ENCODE measurements at places on chromosomes 13 and 19.

DNA sequence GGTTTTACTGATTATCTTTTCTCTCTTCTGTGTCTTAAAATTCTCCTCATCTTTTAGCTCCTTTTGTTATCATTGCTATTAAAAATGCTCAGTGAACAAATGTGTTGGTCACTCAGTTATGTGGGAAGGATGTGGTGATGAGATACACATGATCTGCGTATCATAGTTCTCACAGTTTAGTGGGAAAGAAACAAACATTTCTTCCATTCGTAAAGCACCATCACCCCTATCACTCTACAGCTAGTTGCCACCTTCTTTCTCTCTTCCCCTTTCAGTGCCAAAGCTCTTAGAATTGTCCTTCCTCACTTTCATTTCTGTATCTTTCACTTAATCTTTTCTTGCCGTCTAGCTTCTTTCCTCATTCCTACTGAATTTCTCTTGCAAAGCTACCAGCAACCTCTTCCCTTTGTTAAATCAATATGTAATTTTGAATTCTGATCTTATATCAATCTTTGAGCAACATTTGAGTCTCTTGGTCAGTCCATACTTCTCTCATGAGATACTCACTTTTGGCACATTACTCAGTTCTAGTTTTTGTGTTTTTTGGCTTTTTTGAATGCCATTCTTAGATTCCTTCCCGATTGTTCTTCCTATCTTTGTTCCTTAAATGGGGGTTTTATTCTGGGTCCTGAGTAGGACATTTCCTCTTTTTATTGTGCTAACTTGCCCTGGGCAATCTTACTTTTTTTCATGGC, 122.3 kb downstream of the PCCA start:
- no peak for DNase-seq

- no peak for DNase-seq
Observed at GRCh38 chr13:108609353-108609752, 20.1 kb upstream of the MYO16 start.

GRCh38 chr13:112204346-112205327, 137.7 kb downstream of the SOX1 start:
- no peak for DNase-seq

DNA sequence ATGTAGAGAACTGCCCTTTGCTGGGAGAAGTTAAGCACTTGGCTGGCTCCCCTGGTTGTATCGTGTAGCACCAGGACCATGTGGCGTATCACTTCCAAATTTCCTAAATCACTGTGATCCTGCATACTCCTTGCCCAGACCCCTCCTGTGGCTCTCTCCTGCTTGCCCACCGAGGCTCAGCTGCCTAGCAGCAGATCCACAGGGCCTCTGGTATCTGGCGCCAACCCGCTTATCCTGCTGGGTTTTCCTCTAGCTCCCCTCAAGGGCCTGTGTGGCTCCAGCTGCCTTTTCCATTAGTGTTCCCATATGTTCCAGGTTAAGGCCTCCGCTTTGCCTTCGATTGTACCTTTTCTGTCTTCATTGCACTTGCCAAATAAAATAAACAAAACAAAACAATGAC, 16.5 kb downstream of the LRCH1 start:
- peak; percentile 90 for DNase-seq

DNA sequence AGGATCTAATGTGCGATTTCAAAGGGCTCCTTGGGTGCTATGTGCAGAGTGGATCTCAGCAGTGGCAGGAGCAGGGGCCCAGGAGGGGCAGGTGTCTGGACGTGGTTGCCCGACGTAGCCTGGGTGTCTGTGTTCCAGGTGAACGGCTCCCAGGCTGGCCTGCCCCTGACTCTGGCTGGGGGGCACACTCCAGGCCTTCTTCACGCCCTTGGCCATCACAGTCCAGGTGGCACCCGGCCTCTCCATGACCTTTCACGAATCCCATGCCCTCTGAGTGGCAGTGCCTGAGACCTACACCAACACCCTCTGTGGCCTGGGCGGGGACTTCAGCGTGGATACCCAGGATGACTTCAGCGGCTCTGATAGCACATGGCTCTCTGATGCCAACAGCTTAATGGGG, 11.3 kb upstream of the FXYD3 start:
- DNase-seq, result no peak

GRCh38 chr13:85420136-85420535, 379.1 kb downstream of the SLITRK6 start:
- no peak for DNase-seq
